Stimulated activated CD8-positive, alpha-beta memory T cell treated with anti-CD3 and anti-CD28 coated beads, Interleukin-15, amount 100 ng/mL, for 24 hours (primary cell): ENCODE measurements at places on chromosomes 1 and 21.
A peak's percentile ranks its signal among the peaks of the same experiment; 100 is the strongest.

GRCh38 chr1:151478140-151478812, 19.0 kb upstream of the POGZ start:
- no peak for DNase-seq

GRCh38 chr1:230773396-230774033, 26.3 kb downstream of the CAPN9 start:
- no peak for DNase-seq

- no peak for DNase-seq
These were observed at the start of gene HES5 for GRCh38 chr1:2529784-2530512. HES5 (minus strand) TSS chr1:2530263; CDS start chr1:2530164, 99 bp downstream.

DNA sequence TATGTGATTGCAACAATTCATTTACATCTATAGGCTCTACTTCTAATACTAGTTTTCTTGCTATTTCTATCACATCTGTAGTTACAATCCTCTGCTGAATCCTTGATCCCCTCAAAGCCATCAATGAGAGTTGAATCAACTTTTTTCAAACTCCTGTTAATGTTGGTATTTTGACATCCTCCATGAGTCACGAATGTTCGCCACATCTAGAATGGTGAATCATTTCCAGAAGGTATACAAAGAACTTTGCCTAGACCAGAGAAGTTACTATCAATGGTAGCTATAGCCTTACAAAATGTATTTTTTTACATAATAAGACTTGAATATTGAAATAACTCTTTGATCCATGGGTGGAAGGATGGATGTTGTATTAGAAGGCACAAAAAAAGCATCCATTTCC, 110.0 kb downstream of the AMY1C start:
- no peak for DNase-seq

DNA sequence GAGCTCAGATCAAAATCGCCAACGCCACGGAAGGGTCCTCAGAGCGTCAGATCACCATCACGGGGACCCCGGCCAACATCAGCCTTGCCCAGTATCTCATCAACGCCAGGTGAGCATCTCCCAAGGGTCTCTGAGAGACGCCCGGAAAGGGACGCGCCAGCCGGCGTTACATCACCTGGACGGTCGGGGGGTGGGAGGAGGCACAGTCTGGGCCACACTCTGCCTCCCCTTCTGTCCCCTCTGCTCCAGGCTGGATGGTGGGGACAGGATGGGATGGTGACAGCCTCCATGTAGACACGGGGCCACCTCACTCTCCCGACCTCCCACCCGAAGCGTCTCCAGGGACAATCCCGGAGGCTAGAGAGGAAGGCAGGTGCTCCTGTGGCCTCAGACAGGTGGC, 41.5 kb upstream of the COL6A1 start:
- DNase-seq, result no peak

GRCh38 chr1:178172939-178173338, 79.0 kb downstream of the RASAL2 start:
- no peak for DNase-seq

DNA sequence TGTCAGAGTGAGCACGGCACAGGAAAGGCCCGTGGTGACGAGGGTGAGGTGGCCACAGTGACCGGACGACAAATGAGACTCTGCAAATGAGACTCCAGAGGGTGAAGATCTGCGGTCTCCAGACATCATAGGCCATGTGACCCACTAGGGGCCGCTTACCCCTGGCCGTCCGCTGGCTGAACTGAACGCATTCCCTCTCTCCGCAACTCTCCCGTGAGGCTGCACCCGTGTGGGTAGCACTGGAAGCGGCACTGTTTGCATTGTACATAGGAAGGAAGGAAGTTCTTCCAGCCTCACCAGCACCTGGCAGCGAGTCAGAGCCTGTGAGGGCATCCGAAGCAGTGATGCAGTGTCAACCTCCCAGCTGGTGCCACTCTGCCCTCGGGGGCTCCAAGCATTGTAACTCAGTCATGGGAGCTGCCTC, 23.6 kb upstream of the SPSB1 start:
- DNase-seq, result no peak

DNA sequence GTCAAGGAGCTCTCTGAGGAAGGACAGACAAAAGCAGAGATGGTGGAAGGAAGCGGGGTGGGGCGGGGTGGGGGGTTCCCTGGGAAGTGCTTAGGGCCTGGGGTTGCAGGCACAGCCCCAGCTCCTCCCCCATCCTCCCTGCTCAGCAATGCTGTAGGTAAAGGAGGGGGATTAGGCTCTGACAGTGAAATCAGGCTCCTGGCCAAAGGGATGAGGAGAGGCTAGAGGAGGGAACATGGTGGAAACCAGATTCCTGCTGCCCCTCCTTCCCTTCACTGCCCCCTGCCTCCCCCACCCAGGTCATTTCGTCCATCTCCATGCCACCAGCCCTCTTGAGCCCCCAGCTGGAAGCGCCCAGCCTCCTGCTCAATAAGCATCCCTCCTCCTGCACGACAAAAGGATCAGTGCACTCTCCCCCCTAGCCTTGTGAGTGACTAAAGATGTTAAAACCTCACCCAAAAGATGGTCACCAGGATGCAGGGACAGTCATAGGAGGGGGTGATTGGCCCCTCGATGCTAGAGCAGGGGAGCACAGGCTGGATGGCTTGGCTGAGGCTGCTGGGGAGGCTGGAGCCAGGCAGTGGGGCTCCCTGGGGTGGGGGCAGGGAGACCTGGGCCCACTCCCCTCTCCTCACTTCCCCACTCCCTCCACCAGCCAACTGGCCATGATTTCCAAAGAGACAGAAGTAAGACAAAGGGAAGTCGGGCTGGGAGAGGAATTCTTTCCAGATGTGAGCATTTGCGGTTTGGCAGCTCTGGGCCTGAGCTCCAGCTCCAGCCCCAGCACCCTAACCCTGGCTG, 2.2 kb upstream of the CRABP2 start:
- no peak for DNase-seq

GRCh38 chr1:31701091-31701736, 2.6 kb downstream of the COL16A1 start:
- no peak for DNase-seq

DNA sequence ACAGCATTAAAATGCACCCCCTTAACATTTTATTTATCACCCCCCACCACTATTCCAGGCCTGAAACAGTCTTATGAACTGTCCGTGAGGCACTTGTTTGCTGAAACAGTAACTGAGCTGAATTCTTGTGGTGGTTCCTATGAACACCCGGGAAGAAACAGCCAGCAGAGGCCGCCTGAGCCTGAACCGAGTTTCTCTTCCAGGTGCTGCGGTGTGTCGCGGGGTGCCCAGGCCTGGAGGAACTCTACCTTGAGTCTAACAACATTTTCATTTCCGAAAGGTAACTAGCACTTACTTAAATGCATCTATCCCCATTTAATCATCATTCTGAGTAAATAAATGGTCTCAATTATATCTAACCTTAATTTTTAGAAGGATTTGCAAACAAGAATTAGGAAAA, 66.8 kb downstream of the TBCE start:
- DNase-seq, result no peak

- no peak for DNase-seq
These were observed 123.9 kb downstream of the PTBP2 start for GRCh38 chr1:96845464-96845863.

- no peak for DNase-seq
These were observed 102.3 kb downstream of the TMEM53 start for GRCh38 chr1:44571712-44572571.

- DNase-seq, result no peak
These were observed 111.0 kb downstream of the KCNJ6 start for GRCh38 chr21:37805266-37805665.

DNA sequence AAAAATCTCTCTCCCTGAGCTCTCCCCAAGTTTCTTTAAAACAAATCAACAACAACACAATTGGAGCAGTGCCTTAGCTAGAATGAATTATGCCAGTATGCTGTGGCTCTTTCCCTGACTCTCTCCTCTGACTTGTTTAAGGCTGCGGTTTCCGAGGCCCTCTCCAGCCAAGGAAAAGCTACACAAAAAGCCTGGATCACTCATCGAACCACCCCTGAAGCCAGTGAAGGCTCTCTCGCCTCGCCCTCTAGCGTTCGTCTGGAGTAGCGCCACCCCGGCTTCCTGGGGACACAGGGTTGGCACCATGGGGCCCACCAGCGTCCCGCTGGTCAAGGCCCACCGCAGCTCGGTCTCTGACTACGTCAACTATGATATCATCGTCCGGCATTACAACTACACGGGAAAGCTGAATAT, 1.9 kb downstream of the S1PR1 start:
- DNase-seq, result peak; percentile 85

DNA sequence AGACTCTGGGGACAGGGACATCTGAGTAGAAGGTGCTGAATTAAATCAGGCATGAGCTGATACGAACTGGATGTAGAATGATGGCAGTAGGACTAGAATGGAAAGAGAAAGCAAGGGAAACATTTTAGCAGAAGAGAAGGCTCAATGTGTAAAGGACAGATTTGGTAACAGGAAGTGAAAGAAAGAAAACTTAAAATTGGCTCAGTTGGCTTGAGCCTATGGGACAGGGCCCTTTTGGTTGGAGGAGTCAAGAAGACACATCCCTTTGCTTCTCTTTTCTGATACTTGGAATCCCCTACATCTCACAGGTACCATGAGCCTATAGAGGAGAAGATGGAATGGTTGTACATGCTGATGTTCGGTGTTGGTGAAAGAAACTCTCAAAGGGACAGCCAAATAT, 300.6 kb upstream of the PLXNA2 start:
- no peak for DNase-seq

DNA sequence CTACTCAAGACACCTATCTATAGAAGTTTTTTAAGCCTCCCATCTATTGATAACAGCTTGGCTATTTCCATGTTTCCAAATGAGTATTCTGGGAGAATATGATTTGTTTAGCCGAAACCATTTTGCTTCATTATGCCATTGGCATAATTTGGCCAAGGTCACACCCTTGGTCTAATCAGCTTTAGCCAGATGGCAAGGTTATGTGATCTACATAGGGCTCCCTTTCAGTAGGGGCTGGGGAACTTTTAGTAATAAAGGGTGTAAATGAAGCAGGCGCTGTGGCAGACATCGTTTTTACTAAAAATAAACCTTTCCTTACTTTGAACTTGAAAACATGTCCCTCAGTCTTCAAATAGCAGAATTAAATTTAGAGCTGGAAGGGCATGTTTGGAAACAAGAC, 3.0 kb upstream of the PDC start:
- DNase-seq, result no peak

DNA sequence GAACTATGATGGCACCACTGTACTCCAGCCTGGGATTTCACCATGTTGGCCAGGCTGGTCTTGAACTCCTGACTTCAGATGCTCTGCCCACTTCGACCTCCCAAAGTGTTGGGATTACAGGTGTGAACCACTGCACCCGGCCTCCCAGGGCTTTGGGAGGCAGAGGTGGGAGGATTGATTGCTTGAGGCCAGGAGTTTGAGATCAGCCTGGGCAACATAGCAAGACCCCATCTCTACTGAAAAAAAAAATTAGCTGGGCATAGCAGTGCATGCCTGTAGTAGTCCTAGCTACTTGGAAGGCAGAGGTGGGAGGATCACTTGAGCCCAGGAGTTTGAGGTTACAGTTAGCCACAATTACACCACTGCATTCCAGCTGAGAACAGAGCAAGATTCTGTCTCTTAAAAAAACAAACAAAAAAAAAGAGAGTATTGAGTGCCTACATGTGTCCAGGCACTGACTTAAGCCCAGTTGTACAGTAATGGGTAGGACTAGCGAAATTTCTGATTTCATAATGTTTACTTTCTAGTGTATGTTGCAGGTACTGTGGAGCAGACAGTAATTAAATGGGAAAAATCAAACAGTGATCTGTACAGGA, 4.2 kb downstream of the MANEAL start:
- no peak for DNase-seq

DNA sequence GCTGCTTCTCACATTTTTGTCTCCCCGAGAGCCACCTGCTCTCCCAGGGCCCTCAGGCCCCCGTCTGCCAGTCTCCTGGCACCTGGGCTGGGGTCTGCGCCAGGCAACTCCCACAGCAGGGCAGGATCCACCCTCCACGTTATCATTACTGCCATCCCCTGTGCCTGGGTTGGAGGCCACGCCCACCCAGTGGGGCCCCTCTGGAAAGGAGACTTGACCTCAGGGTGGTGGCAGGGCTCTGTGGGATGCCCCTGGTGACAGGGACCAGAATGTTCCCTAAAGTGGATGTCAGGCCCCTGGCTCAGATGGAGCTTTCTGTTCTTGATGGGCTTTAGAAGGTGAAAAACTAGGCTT, 66.6 kb downstream of the SKI start:
- no peak for DNase-seq

- no peak for DNase-seq
These were observed 561.2 kb downstream of the KIF26B start for GRCh38 chr1:245715970-245716369.

DNA sequence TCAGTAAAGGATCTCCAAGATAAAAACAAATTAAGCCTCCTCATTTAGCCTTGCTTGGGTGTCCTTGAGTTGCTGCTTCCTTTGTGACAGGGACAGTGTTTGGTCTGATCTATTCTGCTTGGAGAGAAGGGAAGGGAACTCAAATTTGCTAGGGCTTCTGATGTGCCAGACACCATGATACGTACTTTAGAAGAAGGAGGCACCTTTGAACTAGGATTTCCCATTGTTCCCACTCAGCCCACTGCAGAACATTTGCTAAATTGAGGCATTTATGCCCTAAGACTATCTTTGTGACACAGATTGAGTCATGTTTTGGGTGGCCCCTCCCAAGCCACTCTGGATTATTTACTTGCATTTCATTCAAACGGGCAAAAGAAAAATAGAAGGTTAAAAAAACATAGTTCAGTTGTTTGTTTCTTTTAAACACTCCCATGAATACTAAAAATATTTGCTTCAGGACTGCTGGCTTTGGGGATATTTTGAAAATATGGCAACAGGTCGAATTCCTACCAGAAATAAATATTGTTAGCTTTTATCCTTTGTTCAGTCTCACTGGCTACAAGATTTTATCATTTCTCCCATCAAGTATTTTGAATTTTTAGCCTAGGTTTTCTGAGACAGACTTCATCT, 81.9 kb upstream of the WLS start:
- DNase-seq, result no peak

DNA sequence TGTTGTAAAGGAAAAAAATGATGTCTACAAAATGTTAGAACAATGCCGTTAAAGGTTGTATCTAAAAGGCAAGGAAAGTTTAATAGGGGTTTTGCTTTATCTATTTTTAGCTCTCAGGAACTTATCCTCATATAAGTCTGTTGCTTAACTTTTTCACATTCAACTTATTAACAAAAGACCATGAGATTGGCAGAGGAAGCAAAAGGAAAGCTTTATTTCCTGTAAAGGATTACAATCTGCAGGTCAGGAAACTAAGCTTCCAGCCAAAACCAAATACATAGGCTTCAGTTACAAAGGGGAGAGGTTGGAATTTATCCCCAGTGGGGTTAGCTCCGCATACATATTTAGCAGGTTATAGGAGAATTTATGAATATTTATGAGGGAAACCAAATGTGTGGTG, 58.7 kb upstream of the KIAA1614 start:
- no peak for DNase-seq

DNA sequence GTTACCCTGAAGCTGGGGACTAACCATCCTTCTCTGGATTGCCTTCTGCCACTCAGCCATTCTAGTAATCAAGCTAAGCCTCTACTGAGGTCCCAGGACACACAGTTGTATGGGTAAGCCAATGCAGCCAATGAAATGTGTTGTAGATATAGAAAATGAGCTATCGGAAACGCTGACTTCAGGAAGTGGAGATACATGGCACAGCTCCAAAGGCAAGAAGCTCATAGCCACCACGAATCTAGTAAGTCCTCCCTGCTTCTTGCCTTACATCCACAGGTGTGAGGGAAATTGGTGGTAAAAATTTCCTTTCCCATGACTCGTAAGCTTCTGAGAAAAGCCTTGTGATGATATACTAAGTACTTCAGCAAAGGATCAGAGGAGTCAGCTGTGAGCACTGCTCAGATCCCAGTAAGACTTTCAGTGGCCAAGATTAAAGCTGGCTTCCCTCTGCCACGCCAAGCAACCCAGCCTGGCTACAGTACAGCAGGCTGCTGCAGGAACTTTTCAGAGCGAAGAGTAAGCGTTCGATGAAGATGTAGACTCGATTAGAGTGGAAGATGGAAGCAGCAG, 117.7 kb downstream of the SIM2 start:
- DNase-seq, result no peak
